ENCODE measurements at places on chromosomes 12 and 14. TPM values are rescaled to one million over a fixed set of nuclear protein-coding genes. Genes with fewer than 3 reads are reported as not detected.
A peak's percentile ranks its signal among the peaks of the same experiment; 100 is the strongest.

The BATF gene
- not detected for polyA plus RNA-seq

The NUP107 gene
- 86.0 TPM for polyA plus RNA-seq

The WASHC3 gene
- 39.1 TPM for polyA plus RNA-seq

The L2HGDH gene
- 18.1 TPM for polyA plus RNA-seq

The FICD gene
- 2.1 TPM for polyA plus RNA-seq

The TSHR gene
- not detected for polyA plus RNA-seq

- no peak for DNase-seq
Measured at GRCh38 chr12:97471194-97471593, 8.6 kb downstream of the RMST start.

- DNase-seq: no peak
Measured at GRCh38 chr12:130981911-130982310, 28.2 kb downstream of the ADGRD1 start.

- DNase-seq: no peak
Measured at GRCh38 chr12:104372721-104373335, 69.3 kb downstream of the EID3 start.

DNA sequence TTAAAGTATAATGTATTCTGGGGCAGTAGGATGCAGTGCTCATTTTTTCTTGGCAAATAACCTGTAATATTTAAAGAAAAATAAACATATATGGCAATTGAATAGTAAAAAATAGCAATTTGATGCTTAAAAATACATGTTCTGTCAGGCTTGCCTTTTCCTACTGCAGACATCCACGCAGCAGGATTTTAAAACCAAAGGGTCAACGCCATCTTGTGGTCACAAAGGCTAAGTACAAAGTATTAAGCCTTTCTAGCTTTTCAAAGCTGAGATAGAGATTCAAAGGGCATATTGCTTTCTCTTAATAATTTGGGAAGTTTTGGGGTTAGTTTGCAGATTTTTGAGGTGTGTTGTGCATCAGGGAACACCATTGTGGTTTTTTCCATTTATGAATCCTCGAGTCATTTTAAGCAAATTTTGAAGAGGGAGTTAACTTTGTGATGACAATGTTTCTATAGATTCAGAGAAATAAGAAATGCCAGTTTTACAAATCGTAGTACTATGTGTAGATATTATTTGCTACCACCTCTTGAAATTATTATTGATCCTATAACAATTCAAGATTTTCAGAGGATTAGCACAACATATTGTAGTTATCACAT, 4.7 kb upstream of the CCER1 start:
- peak; percentile 65 for DNase-seq

- DNase-seq: no peak
Measured at GRCh38 chr14:105153331-105153731, 15.2 kb downstream of the JAG2 start.

DNA sequence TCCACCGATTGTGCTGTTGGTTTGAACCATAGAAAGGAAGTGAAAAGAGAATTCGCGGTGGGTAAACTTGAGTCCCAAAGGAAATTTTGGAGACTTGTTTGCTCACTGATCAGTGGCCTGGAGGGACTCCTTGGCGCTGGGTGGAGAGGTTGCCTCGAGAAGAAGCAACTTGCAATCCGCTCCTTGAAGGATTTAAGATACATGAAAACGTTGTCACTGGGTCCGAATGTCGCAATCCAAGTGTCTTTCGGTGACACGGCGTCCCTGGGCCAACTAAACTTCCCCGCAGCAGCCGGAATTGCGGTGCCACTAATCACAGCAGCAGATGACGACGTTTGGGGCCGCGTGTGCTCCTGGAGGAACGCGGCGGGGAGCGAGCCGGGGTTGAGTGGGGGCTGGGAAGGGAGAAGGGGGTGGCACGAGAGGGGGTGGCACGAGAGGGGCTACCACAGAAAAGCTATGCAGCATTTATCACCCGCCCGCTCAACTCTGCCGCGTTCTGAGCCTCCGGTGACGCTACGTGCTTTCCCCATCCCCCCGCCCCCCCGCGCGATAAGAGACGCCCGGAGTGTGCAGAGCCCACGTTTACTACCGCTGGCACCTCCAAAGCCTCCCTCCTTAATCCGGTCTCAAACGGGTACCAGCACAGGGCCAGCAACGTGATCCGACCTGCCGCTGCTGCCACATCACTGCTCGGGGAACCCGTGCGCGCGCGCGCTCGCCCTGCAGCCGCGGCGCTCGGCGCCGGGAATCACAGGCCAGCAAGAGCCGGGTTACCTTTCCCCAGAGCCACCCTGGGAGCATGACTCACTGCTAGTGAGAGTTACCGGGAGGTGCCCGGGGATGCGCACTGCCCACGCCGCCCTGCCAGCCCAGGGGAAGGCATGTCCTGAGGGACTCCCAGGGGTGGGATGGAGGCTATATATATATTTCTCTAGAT, 833 bp upstream of the BHLHE41 start:
- DNase-seq: peak; percentile 81

DNA sequence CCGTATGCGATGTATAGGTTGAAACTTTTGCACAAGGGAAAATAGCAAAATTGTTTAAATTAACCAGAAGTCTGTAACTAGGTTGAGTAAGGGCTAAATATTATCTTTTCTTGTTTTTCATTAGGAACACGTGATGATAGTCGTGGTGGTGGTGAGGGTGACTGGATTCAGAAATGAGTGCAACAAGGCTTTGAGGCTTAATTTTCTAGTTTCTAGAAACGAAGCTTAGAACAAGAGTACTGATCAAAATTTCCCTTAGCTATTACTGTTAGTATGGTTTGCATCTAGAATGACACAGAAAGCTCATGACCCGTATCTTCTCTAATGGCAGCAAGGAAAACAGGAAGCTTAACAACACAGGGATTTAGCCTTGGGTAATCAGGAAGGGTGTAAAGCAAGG, 7.0 kb downstream of the SLIRP start:
- DNase-seq: no peak

GRCh38 chr12:13173012-13173932, 23.3 kb upstream of the EMP1 start:
- no peak for DNase-seq

- DNase-seq: no peak
Measured at GRCh38 chr12:104641862-104642261, 185.1 kb downstream of the CHST11 start.

DNA sequence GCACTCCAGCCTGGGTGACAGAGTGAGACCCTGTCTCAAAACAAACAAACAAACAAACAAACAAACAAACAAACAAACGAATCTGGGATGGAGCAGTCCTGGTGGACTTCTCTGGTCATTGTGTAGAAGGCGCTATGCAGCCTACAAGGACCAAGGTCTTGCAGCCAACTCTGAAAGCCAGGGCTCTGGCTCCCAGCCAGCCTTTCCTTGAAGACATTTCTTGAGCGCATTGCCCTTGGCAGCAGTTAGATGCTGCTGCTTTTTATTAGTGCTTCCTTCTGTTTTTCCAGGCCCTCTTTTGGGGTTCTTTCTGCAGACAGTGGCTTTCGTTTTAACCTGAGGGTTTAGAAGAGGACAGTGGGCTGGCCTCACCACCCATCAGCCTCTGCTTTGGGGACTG, 20.2 kb downstream of the CCDC177 start:
- DNase-seq: no peak

DNA sequence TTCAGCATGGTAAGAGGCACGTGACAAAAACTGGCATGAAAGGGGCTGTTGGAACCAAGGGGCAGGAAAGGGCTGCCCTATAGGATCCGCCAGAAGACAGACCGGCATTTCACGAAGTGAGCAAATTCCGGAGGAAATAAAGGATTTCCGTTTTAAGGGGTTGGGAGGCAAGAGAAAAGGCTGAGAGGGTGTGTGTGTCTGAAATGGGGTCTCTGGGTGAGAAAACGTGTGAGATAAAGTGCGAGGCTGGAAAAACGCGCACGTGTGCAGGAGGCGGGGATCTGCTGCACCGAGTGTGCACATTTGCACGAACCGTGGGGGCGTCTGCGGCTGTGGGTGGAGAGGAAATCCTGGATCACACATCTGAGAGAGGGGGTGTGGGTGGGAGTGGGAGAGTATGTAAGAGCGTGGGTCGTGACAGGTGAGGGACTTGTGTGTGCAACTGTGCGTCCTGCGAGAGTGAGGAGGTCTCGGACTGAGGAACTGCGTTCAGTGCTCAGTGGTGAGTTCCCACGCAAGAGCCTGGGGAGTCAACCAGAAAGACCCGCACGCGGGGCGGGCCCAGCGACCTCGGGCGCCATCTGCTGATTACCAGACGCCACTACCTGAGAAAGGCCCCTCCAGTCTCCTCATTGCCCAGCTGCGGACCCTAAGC, 37.0 kb upstream of the P2RX7 start:
- peak; percentile 64 for DNase-seq

All from A549 (cell line).